Stimulated activated CD4-positive, alpha-beta T cell treated with anti-CD3 and anti-CD28 coated beads, Interleukin-15, amount 100 ng/mL, for 24 hours (primary cell): ENCODE measurements at places on chromosomes 11 and 22.

DNA sequence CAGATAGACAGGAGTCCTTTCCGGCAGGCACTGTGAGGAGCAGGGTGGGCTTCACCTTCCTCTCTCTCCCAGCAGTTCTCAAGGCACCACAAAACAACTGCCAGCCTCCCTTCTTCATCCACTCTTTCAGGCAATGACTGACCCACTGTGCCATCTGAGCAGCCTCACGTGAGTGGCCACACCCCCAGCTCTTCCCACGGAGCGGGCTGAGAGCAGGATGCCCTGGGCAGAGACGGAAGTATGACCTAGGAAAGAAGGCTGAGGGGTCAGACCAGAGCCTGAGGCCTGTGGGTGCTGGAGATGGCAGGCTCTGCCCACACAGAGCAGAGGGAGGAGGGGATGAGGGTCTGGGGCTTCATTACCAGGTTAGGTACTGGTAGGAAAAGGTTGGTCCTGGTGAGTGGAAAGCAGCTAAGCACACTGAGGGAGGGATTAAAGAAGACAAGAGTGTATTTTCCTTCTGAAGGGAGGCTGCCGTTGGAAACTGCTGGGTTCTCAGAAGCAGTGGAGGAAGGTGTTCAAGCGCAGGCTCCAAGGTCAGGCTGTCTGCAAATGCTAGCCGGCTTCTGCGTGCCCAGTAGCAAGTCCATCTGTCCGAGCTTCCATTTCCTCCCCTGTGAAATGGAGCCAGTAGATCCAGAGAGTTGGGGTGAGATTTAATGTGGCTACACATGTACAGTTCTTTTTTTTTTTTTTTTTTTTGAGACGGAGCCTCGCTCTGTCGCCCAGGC, 4.6 kb downstream of the NLRP6 start:
- no peak for DNase-seq

GRCh38 chr11:123233280-123233974, 38.4 kb upstream of the CLMP start:
- DNase-seq: no peak

- no peak for DNase-seq
Observed at GRCh38 chr22:29877620-29878019, 5.4 kb upstream of the MTMR3 start.

DNA sequence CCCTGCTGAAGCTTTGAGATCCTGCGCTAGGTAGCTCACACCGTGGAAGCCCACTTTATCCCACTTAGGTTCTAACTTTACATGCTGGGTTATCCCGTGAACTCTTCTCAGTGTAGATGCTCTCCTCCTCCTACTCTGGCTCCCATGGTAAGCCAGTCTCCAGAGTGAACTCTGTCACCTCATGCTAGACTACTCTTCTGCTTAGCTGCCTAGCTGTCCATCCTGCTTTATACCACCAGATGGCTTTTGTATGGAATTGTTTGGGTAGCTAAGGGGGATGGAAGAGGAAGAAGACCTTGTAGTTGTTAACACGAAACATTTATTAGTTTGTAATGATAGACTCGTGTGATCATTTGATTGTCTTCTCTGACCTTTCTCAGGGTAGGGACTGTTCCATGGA, 46.8 kb downstream of the EMSY start:
- no peak for DNase-seq

DNA sequence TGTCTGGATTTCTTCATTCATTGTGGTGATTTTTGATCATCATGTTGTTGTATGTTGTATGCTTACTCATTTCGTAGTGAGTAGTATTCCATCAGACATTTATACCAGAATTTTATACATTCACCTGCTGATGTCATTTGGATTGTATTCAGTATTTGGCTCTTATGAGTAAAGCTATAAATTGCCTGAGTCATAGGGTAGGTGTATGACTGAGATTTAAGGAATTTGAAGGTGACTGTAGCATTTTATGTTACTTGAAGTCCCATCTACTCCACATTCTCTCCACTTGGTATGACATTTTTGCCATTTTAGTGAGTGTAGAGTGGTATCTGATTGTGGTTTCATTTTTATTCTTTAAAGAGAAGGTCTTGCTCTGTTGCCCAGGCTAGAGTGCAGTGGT, 548.2 kb downstream of the TBC1D22A start:
- no peak for DNase-seq

GRCh38 chr11:66789097-66789890, 53.9 kb upstream of the RCE1 start:
- DNase-seq: no peak
